ENCODE measurements at places on chromosomes 11 and 22.

- DNase-seq, result no peak
Measured at GRCh38 chr22:17155941-17156340, 3.1 kb downstream of the HDHD5 start.

DNA sequence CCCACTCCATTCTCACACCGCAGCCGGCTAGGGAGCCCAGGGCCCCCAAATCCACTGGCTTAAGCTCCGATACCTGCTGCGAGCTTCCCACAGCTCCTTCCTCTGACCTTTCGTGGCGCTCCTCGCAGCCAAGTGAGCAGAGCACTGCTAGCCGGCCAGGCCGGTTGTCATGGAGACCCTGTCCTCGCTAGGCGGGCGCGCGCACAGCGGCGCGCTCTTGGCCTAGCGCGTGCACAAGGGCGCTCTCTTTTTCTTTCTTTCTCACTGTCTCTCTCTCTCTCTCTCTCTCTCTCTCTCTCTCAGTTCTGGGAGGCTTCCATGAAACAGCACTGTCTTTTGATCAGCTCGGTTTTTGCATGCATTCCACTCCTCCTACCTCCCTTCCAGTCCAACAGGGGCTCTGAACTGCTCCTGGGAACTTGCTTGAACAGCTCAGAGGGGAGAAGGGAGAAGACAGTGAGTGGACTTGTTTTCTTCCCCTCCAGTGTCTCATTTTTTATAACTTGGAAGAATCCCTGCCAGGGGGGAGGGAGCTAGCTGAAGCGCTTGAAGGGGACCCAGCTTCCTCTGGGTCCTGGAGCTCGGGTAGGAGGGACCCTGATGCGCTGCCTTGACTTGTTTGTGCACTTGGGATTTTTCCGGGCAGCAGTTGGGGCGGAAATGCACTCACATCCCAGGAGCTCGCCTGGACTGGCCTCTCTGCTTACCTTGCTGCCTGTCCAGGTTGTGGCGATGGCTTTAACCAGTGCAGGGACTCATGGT, 100.3 kb upstream of the AKIP1 start:
- peak; percentile 42 for DNase-seq

GRCh38 chr22:32334660-32335365, 22.9 kb upstream of the RFPL3 start:
- no peak for DNase-seq

- no peak for DNase-seq
Measured at GRCh38 chr22:47558828-47559700, 796.6 kb downstream of the TBC1D22A start.

- no peak for DNase-seq
Measured at GRCh38 chr11:33055375-33055774, 16.0 kb downstream of the TCP11L1 start.

- no peak for DNase-seq
Measured at GRCh38 chr22:44881624-44882023, 128.2 kb downstream of the PHF21B start.

GRCh38 chr11:128599729-128600128, 12.4 kb upstream of the ETS1 start:
- DNase-seq, result no peak

DNA sequence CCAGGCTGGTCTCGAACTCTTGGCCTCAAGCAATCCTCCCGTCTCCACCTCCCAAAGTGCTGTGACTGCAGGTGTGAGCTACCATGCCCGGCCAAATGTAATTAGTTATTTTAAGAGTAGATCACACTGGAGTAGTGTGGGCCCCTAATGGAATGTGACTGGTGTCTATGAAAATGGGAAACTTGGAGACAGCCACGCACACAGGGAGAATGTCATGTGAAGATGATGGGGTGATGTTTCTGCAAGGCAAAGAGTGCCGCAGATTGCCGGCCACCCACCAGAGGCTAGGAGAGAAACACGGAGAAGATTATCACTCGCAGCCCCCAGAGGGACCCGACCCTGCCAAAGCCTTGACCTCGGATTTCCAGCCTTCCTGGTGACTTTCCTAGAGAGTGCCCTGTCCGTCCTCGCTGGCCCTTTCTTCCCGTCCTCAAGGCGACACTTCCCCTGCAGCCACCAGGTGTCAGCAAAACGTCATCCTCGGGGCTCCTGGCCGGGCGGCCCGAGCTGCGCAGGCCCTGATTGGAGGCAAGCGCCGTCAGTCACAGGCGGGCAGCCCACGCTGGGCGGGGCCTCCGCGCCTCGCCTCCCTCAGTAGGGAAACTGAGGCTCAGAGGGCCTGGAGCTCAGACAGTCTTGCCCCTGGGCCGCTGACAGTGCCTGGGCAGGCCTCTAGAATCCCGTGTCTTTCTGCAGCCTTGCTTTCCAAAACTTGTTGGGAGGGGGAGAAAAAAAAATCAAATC, 16.3 kb downstream of the CRYBB2 start:
- DNase-seq, result no peak

DNA sequence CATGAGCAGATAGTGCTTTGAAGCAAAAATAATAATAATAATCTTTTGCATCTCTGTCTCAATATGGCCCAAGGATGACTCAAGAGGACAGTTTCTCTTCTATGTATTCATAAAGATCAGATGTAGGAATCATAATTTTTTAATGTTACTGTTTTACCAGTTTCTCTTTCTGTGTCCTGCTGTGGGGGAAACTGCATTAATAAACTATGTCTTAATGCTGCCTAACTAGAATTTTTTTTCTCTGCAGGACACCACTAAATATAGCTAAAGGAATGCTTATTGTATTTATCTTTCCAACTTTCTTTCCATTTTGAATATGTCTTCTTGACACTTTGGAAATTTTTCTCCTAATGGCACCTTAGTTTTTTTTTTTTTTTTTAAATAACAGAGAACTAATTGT, 6.5 kb downstream of the FJX1 start:
- no peak for DNase-seq

GRCh38 chr11:132064987-132065620, 694.7 kb downstream of the NTM start:
- no peak for DNase-seq
